ENCODE measurements at places on chromosomes 7 and 10. TPM values are rescaled to one million over a fixed set of nuclear protein-coding genes. Genes with fewer than 3 reads are reported as not detected.
A peak's percentile ranks its signal among the peaks of the same experiment; 100 is the strongest.

DNA sequence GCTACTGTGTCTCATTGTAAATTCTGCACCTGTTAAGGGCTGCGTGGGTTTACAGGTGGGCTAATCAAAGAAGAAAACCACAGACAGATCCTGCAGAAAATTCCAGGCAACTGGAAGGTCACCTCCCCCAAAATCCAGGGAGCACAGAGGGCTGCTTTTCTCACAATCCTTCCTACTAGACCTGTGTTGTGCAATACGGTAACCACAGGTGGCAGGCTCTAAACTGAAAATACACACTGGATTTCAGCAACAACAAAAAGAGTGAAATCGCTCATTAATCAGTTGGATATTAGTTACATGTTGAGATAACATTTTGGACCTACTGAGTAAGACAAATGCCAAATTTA lies 83.2 kb downstream of the SLC16A9 start:
- DNase-seq, result no peak

- DNase-seq, result no peak
Observed at GRCh38 chr7:112160130-112160770, 45.9 kb downstream of the DOCK4 start.

DNA sequence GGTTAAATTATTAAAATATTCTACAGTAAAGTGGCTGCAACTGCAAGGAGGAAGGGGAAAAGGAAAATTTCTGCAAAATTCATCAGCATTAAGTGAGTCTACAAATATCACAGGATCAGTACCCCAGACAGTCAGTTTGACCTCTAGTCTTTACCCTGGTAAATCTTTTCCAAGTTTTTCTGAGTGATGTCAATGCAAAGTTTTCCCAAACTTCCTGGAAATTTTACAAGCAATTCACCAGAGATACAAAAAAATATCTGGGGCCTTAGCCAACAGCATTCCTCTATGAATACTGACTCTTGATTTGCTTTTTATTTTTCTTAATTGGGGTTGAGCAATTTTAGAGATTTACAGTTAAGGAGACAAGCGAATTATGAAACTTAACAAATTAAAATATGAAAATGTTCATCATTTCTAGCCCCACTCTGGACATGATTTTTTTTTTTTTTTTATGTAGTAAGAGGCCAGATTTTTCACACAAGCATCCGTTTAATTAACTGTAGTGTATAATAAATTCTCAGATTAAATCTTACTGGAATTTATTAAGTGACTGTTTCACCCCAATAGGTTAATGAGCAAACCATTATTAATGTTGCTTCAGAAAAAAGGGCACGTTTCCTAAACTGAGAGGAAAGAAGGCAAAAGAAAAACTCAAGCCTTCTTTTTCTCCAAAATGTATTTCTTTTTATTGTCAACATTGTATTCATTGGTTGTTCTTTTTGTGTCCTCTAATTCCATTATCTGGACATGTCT lies 539.5 kb upstream of the FZD8 start:
- no peak for DNase-seq

DNA sequence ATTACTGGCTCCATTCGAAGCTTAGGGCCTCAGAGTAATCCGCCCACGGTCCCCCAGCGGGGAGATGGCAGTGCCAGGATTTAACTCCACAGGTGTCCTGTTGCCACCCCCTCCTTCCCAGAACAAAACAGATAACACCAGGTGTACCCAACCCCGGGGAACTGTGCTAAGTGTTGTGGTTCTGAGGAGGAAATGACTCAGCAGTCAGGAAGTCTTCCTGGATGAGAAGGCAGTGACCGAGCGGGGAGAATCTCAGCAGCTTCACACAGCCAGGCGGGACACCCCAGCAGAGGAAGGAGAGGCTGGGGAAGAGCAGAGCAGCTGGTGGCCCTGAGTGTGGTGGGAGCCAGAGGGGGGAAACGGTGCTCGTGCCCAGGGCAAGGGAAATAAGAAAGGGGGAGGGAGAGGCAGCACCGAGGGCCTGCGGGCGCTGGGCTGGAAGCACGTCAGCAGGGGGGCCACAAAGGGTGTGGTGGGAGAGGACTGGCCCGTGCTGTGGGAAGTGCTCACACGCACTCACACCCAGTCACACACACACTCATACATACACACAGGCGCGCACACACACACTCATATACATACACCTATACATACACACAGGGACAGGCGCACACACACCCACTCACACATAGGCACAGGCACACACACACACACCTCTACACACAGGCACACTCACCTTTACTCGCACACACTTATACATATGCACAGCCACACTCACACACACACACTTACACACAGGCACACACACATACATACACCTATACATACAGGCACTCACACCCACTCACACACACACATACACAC lies 59.8 kb upstream of the CHST15 start:
- peak; percentile 38 for DNase-seq

GRCh38 chr7:130689683-130690082 lies 3.3 kb upstream of the TSGA13 start:
- DNase-seq, result no peak

DNA sequence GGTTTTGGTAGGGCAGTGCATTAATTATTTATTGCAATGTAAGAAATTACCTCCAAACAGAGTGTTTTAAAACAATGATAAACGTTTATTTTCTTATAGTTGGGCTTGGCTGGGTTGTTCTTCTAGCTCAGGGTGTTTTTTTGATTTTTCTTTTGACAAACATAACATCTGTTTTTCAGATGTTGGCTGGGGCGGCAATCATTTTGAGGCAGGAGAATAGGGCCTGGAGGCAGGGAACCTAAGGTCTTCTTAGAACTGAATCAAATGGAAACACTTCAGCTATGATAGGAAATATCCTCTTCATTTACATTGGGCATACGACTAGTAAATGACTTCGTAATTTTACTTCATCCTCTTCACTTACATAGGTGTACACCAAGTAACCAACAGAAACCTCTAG lies 47.4 kb upstream of the NAMPT start:
- no peak for DNase-seq

The FRAT2 gene
- 18.4 TPM for polyA plus RNA-seq

The PFKP gene
- polyA plus RNA-seq, result 33.5 TPM

The FKBP9 gene
- polyA plus RNA-seq, result 0.71 TPM

The RBP3 gene
- polyA plus RNA-seq, result not detected
